ENCODE measurements at places on chromosomes 12 and 14.

DNA sequence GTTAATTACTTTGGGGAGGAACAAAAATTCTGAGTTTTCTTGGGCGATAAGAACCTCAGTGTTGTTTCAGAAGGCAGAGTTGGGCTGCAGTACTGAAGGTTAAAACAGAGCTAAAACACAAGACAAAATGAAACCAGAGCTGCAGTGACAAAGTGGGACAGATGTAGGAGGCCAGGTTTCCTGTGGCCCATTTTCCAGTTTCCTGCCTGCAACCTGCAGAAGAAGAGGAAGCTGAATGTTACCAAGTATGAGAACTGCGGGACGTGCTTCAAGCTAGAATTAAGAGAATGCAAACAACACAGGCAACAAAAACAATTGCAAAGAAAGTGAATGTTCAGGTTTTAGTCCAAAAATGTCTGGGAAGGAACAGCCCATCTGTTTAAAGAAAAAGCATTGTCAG lies 17.8 kb downstream of the ELK3 start:
- DNase-seq: no peak

GRCh38 chr12:89344862-89345202 lies 7.5 kb downstream of the DUSP6 start:
- DNase-seq: no peak

- no peak for DNase-seq
Measured at GRCh38 chr12:57477710-57478681, 1.7 kb downstream of the ARHGAP9 start.

- DNase-seq: no peak
Measured at GRCh38 chr12:12812174-12812573, 972 bp upstream of the DDX47 start.

- no peak for DNase-seq
Measured at GRCh38 chr14:22689199-22689598, 45.0 kb upstream of the OR6J1 start.

GRCh38 chr14:89920056-89920455 lies 34.5 kb downstream of the EFCAB11 start:
- DNase-seq: no peak

All from DMS153 (cell line).